ENCODE measurements at places on chromosomes 16 and 17.

DNA sequence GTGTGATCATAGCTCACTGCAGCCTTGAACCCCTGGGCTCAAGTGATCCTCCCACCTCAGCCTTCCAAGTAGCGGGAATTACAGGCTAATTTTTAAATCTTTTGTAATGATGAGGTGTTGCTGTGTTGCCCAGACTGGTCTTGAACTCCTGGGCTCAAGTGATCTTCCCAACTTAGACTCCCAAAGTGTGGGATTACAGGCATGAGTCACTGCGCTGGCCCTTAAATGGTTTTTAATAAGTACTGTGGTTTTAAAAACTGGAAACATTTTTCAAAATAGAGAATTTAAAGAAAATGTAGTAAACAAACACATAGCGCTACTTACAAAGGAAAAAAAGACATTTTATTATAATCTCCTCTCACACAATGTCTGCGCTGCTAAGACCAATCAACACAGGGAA, 32.2 kb downstream of the MARCHF10 start:
- no peak for DNase-seq

- no peak for DNase-seq
These were observed 10.6 kb downstream of the FOXJ1 start for GRCh38 chr17:76130473-76130872.

DNA sequence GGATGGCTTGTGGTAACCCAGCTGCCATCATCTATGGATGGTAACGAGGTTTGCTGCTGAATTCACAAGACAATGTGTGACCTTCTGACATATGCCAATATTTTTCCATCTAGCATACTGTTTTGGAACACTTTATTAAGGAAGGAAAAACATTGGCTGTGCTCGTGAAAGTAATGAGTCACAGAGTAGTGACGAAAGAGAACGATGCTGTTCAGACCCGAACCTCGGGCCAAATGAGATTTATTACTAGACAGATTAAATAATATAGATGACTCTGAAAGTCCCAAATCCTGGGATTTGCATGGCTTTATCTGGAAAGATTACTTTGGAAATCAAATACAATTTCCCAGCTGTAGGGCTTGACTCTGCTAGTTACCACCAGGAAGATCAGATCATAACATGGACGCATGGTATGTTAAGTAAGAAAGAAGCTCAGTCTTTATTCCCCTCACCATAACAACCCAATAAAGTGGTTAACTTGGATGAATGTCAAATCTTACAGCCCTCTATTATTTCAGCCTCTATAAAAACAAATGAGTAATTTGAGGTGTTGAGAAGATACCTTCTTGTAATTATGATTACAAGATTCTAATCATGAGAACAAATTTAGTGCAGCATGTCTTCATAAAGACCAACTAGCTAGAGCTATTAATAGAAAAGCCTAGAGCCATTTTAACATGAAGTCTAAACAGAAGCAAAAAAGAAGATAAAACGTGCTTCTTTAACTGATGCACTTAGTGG, 32.6 kb downstream of the ERN1 start:
- no peak for DNase-seq

- DNase-seq: no peak
These were observed 79.6 kb downstream of the GAS7 start for GRCh38 chr17:10118788-10119130.

DNA sequence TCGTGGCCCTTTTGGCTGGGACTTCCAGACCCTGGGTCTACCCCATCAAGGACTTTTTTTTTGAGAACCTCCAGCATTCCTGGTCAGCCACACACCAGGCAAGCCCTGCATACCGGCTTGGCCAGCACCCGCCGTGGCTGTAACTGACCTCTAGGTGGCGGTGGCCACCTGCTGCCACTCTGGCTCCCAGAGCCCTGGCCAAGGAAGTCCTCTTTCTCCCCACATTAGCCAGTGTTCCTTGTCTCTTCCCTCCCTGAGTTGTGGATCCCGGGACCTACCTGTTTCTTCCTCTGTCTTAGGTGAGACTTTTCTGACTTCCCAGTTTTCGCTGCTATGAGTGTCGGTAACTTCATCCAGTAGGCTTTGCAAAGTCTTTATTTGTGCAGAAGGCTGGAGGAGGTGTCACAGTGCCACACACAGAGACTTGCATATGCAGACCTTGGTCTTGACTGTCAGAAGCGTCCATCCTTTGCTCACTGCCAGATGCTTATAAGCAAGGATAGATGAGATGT, 348.3 kb downstream of the CPPED1 start:
- DNase-seq: peak; percentile 27

- no peak for DNase-seq
These were observed 7.4 kb downstream of the CTNS start for GRCh38 chr17:3643889-3644349.

DNA sequence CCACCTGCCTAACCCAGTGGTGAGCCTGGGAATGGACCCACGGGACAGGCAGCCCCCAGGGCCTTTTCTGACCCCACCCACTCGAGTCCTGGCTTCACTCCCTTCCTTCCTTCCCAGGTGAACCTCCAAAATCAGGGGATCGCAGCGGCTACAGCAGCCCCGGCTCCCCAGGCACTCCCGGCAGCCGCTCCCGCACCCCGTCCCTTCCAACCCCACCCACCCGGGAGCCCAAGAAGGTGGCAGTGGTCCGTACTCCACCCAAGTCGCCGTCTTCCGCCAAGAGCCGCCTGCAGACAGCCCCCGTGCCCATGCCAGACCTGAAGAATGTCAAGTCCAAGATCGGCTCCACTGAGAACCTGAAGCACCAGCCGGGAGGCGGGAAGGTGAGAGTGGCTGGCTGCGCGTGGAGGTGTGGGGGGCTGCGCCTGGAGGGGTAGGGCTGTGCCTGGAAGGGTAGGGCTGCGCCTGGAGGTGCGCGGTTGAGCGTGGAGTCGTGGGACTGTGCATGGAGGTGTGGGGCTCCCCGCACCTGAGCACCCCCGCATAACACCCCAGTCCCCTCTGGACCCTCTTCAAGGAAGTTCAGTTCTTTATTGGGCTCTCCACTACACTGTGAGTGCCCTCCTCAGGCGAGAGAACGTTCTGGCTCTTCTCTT, 2.6 kb upstream of the STH start:
- no peak for DNase-seq

- DNase-seq: no peak
These were observed 2.8 kb upstream of the ARHGAP27 start for GRCh38 chr17:45435481-45435880.

DNA sequence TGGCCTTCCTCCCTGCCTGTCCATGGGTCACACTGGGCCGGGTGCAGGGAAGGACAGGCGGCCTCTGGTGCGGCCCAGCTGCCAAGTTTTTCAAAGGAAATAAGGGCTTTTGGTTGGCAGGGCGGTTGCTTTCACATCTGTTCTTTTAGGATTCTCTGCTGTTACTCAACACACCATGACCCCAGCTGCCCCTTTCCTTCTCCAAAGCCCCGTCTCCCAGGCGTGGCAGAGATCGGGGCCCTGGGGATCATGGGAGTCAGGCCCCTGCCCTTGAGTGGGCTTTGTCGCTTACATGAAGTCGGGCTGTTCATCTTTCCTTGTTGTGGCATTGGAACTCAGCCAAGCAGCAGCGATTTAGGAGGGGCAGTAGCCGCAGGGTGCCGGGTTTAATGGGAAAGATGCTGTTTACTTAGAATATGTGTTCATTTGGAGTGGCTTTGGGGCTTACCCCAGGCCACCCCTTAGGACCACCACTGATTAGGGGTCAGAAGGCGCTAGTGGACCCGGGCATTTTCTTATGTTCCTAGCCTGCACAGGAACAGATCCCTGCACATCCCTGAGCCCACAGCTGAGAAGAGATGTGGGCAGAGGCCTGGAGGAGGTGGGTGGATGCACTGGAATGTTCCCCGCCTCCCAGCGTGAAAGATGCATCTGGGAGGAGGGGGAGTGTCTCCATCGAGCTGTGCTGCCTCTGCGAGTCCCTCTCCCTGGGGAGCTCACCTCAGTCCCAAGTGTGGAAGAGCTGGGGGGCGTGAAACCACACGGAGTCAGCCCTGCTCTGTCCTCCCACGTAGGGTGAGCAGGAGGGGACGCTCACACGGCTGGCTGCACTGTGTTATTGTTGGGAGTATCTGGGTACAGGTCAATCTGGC, 6.8 kb upstream of the ADCY7 start:
- peak; percentile 12 for DNase-seq

DNA sequence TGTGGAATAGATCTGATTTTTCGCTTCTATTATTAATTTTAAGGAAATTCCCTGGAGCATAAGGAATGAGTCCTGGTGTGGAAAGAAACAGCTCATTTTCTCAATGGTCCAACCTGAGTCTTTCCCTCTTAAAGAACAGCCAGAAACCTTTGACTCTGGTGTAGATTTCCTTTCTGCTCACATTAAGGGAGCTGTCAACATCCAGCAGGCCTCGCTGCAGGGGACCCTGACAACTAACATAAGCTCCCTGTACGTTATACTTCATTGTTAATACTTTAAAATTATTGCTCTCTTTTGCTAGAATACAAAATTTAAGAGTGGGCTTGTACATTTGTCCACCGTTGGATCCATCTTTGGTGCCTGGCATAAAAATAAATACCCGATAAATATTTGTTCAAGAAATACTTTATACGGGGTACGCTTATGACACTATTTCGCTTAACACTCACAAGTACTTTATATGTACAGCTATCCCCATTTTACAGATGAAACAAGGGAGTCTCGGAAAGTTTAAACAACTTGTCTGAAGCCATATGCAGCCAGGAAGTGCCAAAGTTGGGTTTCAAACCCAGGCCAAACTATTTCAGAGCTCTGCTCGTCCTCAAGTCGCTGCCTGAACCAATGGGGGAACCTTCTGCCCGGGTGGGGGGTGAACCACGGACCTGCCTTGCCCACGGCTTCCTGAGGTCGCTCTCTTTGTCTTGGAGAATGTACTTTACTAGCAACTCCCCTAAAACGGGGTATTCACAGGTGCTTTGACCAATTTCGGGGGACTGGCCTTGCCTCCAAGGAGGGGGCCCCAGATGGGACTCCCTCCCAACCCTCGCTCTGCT, 611 bp downstream of the SMARCE1 start:
- DNase-seq: no peak

DNA sequence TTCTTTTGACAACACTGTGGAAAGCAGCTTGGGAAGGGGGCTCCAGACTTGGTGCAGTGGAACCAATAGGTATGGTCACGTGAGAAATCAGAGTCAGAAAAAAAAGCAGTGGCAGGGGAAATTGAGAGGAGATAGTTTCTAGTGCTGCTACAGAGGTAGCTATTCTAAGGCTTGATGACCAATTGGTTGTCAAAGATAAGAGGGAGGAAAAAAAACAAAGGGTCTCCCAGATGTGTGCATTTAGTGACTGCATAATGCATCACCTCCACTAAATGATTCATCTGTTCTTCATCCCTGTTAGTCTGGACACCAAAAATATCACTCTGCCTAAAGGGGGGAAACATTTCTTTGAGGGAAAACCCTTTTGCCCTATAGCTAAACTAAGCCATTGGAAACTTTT, 56.5 kb downstream of the PIGL start:
- no peak for DNase-seq

DNA sequence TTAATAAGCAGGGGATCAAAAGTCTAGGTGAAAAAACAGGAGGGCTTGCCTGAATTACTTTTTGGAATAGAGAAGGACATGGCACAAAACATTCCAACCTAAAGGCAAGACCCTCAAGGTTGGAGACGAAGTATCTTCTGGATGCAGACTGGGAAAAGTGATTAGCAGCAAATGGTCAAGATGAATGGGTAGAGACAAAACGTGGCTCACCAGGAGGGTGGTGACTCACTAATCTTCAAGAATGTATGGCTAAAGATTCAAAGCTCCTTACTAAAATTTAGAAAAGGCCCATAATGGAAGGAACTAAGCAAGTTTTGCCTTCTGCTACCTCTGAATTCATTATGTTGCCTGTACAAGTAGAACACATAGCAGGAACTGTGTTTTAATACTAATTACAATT, 469.5 kb upstream of the RBFOX1 start:
- no peak for DNase-seq

Measured in NCI-H2107 (cell line).